Activated naive CD4-positive, alpha-beta T cell treated with anti-CD3 and anti-CD28 coated beads, Interleukin-2, amount 50 U/mL, for 16 hours (primary cell): ENCODE measurements at places on chromosomes 12 and 14.

GRCh38 chr14:91115986-91116770, 2.3 kb downstream of the DGLUCY start:
- no peak for DNase-seq

DNA sequence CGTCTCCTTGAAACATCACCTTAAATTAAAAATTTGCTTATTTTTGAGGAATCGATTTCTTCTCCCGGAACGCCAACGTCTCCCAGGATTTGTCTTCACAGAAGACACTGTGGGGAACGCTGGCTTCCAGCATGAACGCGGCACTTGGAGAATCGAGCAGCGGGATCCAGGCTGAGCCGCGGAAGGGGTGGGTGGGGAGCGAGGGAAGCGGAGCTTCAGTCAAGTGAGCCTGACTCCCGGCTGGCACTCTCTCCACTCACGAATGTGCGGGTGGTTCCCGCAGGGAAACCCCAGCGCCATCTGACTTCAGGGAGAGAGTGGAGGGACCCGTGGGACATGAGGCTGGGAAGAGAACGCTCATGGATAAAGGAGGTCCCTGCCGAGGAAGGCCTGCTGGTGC, 506.0 kb upstream of the TMEM132C start:
- no peak for DNase-seq

DNA sequence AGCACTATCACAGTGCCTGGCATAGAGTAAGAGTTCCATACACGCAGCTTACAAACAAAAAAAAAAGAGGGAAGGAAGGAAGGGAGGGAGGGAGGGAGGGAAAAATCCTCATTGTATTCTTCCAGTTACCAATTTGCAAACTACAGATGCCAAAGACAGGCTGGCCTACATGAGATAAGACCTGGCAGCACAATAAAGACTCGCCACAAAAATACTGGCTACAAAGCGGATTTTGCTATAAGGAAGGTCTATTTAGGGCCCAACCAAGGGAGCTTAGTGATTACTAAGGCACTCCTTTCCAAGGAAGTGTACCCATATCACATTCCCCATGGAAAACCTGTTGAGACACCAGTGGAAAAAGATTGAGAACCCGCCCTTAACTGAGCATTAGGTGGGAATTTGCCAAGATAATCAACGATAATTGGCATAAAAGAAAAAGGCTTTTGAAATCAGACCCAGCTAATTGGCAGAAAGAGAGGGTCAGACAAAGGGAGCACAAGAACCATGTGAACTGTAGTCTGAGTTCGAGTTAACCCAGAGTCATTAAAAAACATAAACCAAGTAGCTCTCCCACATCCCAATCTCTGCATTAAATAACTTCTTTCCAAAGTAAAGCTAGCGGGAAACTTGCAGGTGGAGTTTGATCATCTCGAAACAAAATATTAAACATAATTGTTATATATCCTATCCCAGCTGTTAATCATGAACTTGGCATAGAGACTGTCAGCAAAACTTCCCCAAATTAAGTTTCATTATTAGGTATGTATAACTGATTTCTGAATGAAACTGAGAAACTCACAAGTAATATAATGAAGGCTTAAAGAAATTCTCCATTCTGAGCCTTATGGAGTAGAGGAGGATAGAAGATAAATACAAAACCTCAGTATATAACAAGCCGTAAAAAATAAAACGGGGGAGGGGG, 50.1 kb downstream of the PHLDA1 start:
- no peak for DNase-seq

- peak; percentile 77 for DNase-seq
Measured at GRCh38 chr12:49092086-49092815, 2.4 kb downstream of the DHH start.

GRCh38 chr14:52351233-52352060, 37.3 kb downstream of the PTGER2 start:
- no peak for DNase-seq

DNA sequence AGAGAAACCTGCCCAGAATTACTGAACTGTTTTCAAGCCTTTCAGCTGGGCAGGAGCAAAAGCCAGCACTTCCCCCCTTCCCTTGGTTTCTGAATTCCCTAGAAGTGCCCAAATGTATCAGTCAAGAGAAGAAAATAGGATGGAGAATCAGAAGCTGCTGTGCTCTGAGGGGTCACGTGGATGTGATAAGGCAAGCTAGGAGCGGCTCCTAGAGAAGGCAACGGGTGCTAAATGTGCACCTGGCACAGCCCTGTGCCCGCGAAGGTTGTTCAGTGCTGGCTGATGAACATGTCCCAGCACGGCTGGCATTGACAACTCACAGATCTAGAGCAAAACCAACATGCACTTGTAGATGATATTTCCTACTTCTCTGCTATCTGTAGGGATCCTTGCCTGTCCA, 8.3 kb downstream of the EMG1 start:
- DNase-seq, result no peak

GRCh38 chr12:49796155-49796554, 32.1 kb downstream of the NCKAP5L start:
- DNase-seq, result no peak

GRCh38 chr12:110641521-110641920, 27.6 kb downstream of the TCTN1 start:
- no peak for DNase-seq

DNA sequence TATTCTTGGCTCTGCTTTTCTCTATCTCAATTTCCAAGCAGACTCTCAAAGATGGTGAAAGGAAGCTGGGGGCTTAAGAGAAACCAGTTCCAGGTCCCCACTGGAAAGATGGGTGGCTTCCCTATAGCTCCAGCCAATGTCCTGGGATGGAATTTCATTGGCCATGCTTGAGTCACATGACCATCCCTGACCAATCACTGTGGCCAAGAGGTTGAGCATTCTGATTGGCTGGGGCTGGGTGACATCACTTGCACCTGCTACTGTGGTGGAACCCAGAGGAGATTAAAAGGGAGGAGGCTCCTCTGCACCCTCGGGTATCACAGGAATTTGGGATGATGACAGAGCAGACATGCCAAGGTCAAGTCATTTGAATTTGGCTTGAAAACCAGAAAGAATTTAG, 436.5 kb downstream of the TMEM132D start:
- no peak for DNase-seq

DNA sequence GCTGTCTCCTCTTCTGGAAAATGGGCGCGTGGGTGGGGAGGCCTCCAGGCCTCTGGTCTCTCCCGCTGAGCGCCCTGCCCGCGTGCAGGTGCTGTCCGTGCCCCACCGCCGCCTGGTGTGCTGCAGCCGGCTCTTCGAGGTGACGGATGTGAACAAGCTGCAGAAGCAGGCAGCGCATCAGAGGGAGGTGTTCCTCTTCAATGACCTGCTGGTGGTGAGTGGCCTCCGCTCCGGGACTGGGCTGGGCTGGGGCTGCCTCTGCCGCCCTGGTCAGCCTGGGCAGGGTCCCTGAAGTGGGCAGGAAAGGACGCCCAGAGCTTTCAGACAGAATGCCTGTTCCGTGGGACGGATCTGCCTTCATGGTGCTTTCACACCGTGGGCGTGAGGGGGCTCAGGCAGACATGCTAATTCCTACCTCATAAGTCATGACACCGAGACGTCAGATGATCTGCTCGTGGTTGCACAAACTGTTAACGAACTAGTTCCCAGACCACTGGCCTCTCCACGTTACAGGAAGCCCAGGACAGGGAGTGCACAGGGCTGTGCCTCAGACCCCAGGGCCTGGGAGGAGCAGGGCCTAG, 50.5 kb downstream of the SLC6A12 start:
- DNase-seq, result no peak
